ENCODE measurements at places on chromosomes 4 and X.

DNA sequence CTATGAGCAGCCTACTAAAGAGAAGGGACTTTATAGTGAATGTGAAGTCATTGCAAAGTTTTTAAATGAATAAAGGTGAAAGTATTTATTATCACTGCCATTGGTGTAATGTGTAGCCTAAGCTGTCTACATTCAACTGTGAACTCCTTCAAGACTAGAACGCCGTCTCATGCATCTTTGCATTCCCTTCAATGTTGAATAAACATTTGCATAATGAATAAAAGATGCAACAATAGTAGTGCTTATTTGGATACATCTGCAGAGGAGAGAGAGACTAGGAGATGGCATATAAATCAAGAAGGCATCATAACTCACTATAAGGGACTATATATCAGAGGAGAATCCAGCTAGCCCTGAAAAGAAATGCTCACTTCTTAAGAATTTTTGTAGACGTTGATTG is 1623.8 kb upstream of the TENM3 start:
- DNase-seq = no peak

GRCh38 chr4:1202526-1203011 is 30.2 kb upstream of the SPON2 start:
- no peak for DNase-seq

- no peak for DNase-seq
These were observed 138.9 kb downstream of the PTTG2 start for GRCh38 chr4:38099020-38099600.

- no peak for DNase-seq
These were observed 191.3 kb downstream of the GPC3 start for GRCh38 chrX:133794126-133794525.

DNA sequence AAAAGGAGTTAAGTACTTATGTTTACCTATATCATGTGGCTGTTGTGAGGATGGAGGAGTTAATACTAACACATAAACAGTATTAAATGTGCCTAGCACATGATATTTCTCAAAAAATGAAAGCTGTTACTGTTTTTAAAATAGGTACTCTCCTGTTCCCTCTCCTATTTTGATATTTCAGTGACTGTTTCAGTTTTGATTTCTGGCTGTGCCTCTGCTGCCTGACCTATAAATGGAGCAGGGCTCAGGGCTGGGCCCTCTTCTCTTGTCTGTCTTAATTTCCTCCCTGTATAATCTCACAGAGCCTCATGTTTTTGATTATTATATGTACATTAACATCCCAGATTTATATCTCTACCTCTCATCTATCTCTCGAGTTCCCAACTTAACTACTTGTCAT is 93.3 kb downstream of the UGT8 start:
- no peak for DNase-seq

DNA sequence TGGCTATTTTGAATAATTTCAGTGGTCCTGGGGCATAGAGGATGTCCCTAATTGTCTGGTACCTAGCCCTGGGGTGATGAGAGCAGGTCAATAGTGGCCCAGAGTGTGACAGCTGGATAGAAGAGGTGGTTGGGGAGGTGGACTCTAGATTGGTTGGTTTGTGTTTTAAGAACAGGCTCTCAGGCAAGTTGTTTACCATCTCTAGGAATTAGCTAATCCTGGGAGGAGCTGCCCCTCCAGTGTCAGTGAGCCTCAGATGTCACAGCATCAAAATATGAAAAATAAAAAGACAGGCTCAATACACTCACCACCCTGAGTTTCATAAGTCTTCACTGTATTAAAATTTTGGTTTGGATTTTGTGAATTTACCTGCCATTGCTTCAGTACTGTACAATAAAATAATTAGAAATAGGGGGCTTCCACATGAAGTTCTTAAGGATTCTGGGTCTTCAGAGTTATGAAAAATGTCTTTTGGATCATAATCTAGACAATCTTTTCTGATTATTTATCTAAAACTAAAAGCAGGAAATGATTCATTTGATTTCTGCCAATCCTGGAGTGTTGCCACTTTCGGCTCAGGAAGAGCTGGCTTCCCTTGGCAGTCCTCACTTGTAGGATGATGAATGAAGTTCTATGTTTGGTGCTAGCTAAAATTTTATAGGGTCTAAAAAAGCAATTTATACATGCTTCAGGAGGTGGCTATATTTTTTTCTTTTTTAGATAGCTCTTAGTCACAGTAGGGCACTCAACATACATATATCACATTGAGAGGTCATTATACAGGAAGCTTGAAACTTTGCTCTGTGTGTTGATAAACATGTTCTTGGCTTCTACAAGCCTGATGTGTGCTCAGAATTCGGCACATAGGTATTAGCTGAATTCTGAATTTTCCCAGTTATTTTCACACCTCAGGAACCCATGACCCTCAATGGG is 395.1 kb downstream of the RAB28 start:
- DNase-seq = peak; percentile 12

DNA sequence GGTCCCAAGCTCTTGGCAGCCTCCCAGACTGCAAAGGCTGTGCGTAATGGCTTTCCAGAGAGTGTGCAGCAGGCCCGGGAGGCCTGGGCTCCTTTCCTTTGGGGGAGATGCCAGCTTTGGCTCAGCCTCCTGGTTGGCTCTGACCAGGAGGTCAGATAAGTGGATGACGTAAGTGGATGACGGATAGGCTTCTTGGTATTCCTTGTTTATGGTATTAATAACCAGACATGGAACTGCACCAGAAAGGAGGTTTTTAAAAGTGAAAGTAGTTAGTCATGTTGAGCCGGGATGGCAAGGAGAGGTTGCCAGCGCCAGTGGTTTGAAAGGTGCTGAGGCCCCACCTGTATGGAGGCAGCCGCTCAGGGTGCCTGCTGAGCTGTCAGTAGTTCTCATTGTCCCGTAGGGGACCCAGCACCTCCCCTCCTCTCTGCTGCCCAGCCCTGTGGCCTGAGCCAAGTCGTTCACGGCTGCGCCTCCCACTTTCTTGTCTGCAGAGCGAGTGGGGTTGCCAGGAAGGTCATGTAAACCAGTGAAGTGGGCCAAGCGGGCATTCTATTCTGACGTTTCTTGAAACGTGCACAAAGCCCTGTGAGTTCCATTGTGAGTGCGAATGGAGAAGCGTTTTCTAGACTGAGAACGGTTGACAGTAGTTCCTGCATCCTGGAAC is 28.7 kb upstream of the STOX2 start:
- peak; percentile 59 for DNase-seq

GRCh38 chrX:119647552-119648420 is 41.6 kb upstream of the NKRF start:
- peak; percentile 14 for DNase-seq

- DNase-seq = no peak
These were observed 61.6 kb downstream of the PHOX2B start for GRCh38 chr4:41686893-41687292.

GRCh38 chr4:7336067-7336569 is 98.6 kb downstream of the PSAPL1 start:
- DNase-seq = no peak

DNA sequence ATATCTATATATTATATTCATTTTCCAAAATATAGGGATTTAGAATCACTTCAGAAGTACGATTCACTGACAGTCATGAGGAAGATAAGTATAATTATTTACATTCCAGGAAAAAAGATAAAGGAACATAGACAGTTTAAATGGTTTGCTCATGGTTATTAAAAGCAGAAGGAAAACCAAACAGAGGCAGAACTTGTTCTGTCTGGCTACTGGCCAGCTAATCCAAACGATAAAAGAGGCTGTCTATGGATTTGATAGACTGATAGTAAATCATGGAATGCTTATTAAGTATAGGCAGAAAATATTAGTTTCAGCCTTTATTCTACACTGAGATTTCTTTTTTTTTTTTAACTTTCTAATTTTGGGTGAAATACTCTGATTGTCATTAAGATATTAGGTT is 50.2 kb downstream of the RPGR start:
- no peak for DNase-seq

DNA sequence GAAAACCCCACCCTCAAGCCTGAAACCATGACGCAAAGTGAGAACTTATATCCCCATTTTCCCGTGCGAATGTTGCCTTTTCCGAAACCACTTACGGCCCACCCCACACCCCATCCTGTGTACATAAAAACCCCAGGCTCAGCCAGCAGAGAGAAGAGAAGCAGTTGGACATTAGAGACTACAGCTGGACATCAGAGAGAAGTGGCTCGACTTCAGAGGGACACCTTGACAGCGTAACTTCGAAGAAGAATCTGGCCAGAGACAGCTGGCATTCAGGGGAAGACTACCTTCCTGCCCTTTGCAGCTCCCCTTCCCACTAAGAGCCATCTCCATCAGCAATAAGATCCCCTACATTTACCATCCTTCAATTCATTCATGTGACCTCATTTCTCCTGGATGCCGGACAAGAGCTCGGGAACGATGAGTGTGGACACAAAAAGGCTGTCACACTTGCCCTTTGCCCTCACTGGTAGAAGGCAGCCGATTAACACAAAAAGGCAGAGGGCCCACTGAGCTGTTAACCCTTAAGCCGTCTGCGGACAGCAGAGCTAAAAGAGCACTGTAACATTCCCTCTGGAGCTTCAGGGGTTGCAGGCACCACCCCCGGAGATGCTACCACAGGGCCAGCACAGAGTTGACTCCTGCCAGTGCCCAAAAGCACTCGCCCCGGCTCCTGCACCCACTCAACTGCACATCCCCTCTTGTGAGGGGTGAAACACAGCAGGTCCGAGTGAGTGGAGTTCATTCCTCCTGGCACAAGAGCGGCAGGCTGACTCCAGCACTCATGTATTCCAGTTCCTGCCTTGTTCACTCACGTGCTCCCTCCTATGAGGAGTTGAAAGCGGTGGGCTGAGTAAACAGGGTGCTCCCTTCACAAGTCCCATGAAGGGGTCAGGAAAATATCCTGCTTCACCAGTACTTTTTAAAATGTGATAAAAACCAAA is 7.5 kb downstream of the CHM start:
- DNase-seq = no peak

DNA sequence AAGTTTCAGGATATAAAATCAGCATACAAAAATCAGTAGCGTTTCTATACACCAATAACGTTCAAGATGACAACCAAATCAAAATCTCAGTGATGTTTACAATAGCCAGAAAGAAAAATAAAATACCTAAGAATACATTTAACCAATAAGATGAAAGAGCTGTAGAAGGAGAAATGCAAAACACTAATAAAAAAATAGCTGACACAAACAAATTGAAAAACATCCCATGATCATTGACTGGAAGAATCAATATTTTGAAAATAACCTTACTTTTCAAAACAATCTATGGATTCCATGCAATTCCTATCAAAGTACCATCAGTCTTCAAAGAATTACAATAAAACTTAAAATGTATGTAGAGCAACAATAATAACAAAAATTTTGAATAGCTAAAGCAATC is 1096.3 kb downstream of the FAT4 start:
- no peak for DNase-seq

GRCh38 chr4:98673978-98674377 is 15.6 kb upstream of the TSPAN5 start:
- no peak for DNase-seq

- no peak for DNase-seq
These were observed 10.0 kb downstream of the TMEM164 start for GRCh38 chrX:110012818-110013485.

DNA sequence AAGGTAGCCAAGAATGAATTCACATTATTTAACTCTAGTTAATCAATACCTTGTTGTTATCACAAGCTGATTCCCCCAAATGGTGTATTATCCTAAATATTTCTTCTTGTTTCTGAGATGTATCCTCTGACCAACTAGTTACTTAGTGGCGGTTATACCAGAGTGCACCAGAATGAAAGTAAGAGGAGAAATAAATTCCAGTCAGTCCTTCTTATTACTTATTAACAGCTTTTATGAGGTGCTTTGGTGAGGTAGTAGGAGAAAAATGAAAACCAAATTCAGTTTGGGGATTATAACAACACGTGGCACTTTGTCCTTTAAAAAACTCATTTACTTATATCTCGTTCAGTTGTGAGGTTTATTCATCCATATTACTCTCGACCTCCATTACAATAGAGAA is 101.9 kb downstream of the AMMECR1 start:
- no peak for DNase-seq

GRCh38 chrX:16155581-16156096 is 11.6 kb upstream of the MAGEB17 start:
- no peak for DNase-seq

GRCh38 chrX:68429216-68429615 is 4.1 kb downstream of the OPHN1 start:
- no peak for DNase-seq

- DNase-seq = no peak
These were observed 8.3 kb upstream of the TLR8 start for GRCh38 chrX:12898073-12898472.

- peak; percentile 86 for DNase-seq
These were observed at the start of gene PDGFC for GRCh38 chr4:156971676-156972378. PDGFC (minus strand) TSS chr4:156971799; CDS start chr4:156970903, 896 bp downstream.

- no peak for DNase-seq
These were observed 552.7 kb upstream of the TENM3 start for GRCh38 chr4:181690498-181690897.

GRCh38 chr4:167918077-167918476 is 174.3 kb upstream of the ANXA10 start:
- DNase-seq = no peak

GRCh38 chr4:183078634-183079033 is 20.4 kb upstream of the WWC2 start:
- DNase-seq = no peak

DNA sequence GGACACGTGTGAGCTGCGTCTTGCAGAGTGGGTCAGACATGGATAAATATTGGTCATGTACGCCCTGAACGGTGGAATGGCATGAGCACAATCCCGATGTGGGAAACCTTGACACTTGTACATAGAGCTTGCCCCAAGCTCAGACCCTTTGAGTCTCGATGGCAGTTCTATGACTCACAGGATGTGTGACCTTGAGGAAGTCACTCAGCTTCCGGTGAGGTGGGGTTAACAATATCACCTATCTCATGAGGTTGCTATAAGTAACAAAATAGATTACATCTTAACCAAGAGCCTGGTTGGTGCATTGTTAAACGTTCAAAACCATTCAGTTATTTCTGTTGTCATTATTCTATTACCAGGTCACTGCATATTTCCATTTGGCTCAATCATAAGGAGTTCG is 109.1 kb upstream of the TBL1X start:
- DNase-seq = peak; percentile 56

- no peak for DNase-seq
These were observed 26.2 kb upstream of the MAP9 start for GRCh38 chr4:155402941-155403340.

- peak; percentile 75 for DNase-seq
These were observed 38.4 kb downstream of the NAP1L5 start for GRCh38 chr4:88659055-88659889.

- DNase-seq = no peak
These were observed 9.5 kb downstream of the IDS start for GRCh38 chrX:149495573-149496071.

DNA sequence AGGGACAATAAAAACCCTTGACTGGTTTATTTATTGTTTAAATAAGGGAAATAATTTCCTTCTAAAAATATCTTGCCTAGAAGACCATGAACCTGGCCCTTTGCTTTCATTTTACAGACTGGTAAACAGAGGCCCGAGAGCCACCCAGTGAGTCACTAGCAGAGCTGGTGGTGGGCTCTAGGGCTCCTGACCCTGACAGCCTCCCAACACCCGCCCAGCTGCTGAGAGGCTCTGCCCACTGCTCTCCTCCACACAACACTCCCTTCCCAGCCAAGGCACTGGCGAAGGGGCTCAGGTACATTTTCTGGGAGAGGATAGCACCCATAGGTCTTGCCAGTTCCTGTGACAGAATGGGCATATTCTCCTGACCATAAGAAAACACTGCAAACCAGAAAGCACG is 18.1 kb upstream of the PPEF2 start:
- no peak for DNase-seq

Measured in common myeloid progenitor, CD34-positive (primary cell).